Posterior vena cava (tissue), 2 donors: ENCODE measurements at places on chromosomes 4 and X. TPM values are rescaled to one million over a fixed set of nuclear protein-coding genes. Genes with fewer than 3 reads are reported as not detected.

Gene SERPINA7
- total RNA-seq, result not detected

Gene COX7B2
- total RNA-seq, result not detected

Gene COL4A6
- 2.3 TPM for total RNA-seq

Gene ARSH
- not detected for total RNA-seq

Gene CDS1
- 0.65 TPM for total RNA-seq

Gene ZNF630
- 3.4 TPM for total RNA-seq

Gene DMD
- total RNA-seq, result 139 TPM

Gene TASL
- total RNA-seq, result 0.79 TPM

Gene DUSP21
- total RNA-seq, result not detected

Gene DBET
- total RNA-seq, result not detected

Gene TKTL2
- not detected for total RNA-seq

Gene IL15
- total RNA-seq, result 7.1 TPM

Gene RNF212
- 4.0 TPM for total RNA-seq

Gene TLR10
- not detected for total RNA-seq

Gene FAAH2
- 0.60 TPM for total RNA-seq

Gene PITX2
- total RNA-seq, result 0.43 TPM

Gene SORCS2
- total RNA-seq, result 5.0 TPM

Gene DMRTC1
- total RNA-seq, result not detected

Gene JCHAIN
- total RNA-seq, result 12.8 TPM

Gene RPS6KA6
- total RNA-seq, result 8.9 TPM

Gene CENPE
- total RNA-seq, result 1.9 TPM

Gene CYLC1
- total RNA-seq, result not detected

Gene CT47C1
- total RNA-seq, result not detected

Gene CLIC2
- total RNA-seq, result 16.2 TPM

Gene DSPP
- total RNA-seq, result not detected

Gene L1CAM
- total RNA-seq, result 3.8 TPM

Gene HHIP
- 0.90 TPM for total RNA-seq

Gene MCF2
- total RNA-seq, result 0.37 TPM

Gene CFAP299
- total RNA-seq, result not detected

Gene USP17L22
- total RNA-seq, result not detected

Gene DDIT4L
- total RNA-seq, result 4.4 TPM

Gene FAM9C
- total RNA-seq, result 0.19 TPM
